8988T (cell line): ENCODE measurements at places on chromosomes 13 and 19.

GRCh38 chr19:1062387-1063029 is 4.5 kb upstream of the ARHGAP45 start:
- no peak for DNase-seq

GRCh38 chr19:38736036-38736412 is 8.2 kb downstream of the CAPN12 start:
- DNase-seq, result no peak

DNA sequence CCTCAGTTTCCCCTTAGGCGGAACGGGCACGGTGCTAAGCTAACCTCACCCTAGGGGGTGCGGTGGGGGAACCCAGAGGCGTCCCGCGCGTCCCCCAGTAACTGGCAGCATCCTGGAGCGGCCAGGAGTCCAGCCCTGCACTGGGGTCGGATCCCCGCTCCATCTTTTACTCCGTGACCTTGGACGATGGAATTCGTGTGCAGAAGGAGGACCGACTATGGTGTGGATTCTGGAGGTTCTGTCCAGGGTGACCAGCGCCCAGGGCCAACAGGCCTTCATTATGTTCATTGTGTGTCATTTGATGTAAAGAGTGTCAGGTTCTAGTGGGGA is 630 bp downstream of the SPPL2B start:
- DNase-seq, result no peak

- no peak for DNase-seq
These were observed 8.5 kb downstream of the ACTMAP start for GRCh38 chr19:40741527-40742390.

GRCh38 chr13:59587030-59587429 is 576.7 kb downstream of the DIAPH3 start:
- no peak for DNase-seq

GRCh38 chr19:40465025-40465556 is 454 bp downstream of the BLVRB start:
- DNase-seq, result no peak
